Activated naive CD4-positive, alpha-beta T cell treated with anti-CD3 and anti-CD28 coated beads, Interleukin-2, amount 50 U/mL, for 72 hours (primary cell): ENCODE measurements at places on chromosomes 11 and 22. TPM values are rescaled to one million over a fixed set of nuclear protein-coding genes. Genes with fewer than 3 reads are reported as not detected.

- no peak for DNase-seq
Measured at GRCh38 chr11:72589802-72590761, 84.1 kb downstream of the PDE2A start.

- no peak for DNase-seq
Measured at GRCh38 chr11:106464728-106465127, 387.3 kb downstream of the AASDHPPT start.

- no peak for DNase-seq
Measured at GRCh38 chr22:23523713-23524112, 56.4 kb downstream of the IGLL1 start.

DNA sequence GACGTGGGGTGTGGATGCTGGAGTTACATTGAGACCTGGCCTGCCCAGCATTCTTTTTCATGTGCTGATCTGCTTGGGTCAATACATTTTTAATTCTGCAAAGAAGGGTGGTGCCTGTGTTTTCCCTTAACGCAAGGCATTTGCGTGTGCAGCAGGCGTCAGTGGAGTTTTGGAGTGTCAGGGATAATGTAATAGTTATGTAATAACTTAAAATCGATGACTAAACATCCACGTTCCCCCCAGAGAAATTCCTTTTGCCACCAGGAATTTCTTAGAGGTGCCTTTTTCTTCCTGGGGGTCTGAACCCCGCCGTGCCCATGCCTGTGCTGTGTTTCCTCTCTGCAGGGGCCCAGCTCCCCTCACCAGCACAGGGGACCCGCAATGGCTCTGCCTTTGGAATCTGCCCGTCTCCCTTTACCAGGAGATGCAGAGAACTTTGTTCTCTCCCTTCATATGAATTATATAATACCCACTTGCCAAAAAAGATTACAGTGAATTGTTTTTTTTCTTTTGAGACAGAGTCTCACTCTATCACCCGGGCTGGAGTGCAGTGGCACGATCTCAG, 62.6 kb downstream of the TBC1D22A start:
- no peak for DNase-seq

- no peak for DNase-seq
Measured at GRCh38 chr11:74680703-74681531, 50.3 kb downstream of the CHRDL2 start.

ATXN10 gene
- total RNA-seq = 90.7 TPM

LRRC32 gene
- total RNA-seq = 0.30 TPM
